ENCODE measurements at places on chromosomes 7 and 10. TPM values are rescaled to one million over a fixed set of nuclear protein-coding genes. Genes with fewer than 3 reads are reported as not detected.

The SYT15B gene
- total RNA-seq, result 0.09 TPM

The PRR15 gene
- 3.5 TPM for total RNA-seq

The SP4 gene
- total RNA-seq, result 15.3 TPM

The SOSTDC1 gene
- total RNA-seq, result not detected

The TAS2R3 gene
- total RNA-seq, result 0.17 TPM

The CALCR gene
- total RNA-seq, result not detected

The ARID5B gene
- total RNA-seq, result 5.0 TPM

The SAP25 gene
- total RNA-seq, result 0.80 TPM

The EMX2 gene
- 3.9 TPM for total RNA-seq

The STEAP2 gene
- 5.2 TPM for total RNA-seq

The CYP3A7 gene
- not detected for total RNA-seq

The SEMA3C gene
- 123 TPM for total RNA-seq

The ALOX5 gene
- 0.06 TPM for total RNA-seq

The HOXA5 gene
- 22.6 TPM for total RNA-seq

The STAG3 gene
- 0.77 TPM for total RNA-seq

The HABP2 gene
- total RNA-seq, result not detected

The INA gene
- 0.46 TPM for total RNA-seq

The SMIM30 gene
- total RNA-seq, result 80.4 TPM

The AASS gene
- total RNA-seq, result 39.8 TPM

The IQUB gene
- 0.74 TPM for total RNA-seq

The H2BK1 gene
- total RNA-seq, result not detected

The THSD7A gene
- total RNA-seq, result 0.11 TPM

The DKK1 gene
- total RNA-seq, result 44.7 TPM

The ABCB1 gene
- total RNA-seq, result 11.8 TPM

The DOCK1 gene
- total RNA-seq, result 16.4 TPM

The SPDYE8 gene
- not detected for total RNA-seq

The PTPRN2 gene
- 5.5 TPM for total RNA-seq

The NPFFR1 gene
- total RNA-seq, result not detected

The C10orf53 gene
- total RNA-seq, result not detected

The AKR1C4 gene
- total RNA-seq, result not detected

The SRRM3 gene
- 0.29 TPM for total RNA-seq

The ANKRD61 gene
- total RNA-seq, result 0.89 TPM

The ARHGEF5 gene
- 2.0 TPM for total RNA-seq

The CAV2 gene
- total RNA-seq, result 191 TPM

The CCDC3 gene
- total RNA-seq, result 1.1 TPM

The ACTL6B gene
- total RNA-seq, result not detected

The EIF3A gene
- 82.6 TPM for total RNA-seq

The SFRP4 gene
- 0.77 TPM for total RNA-seq

The GIMAP7 gene
- not detected for total RNA-seq

The CYP2C19 gene
- not detected for total RNA-seq

The PRSS37 gene
- total RNA-seq, result not detected

The CASTOR2 gene
- total RNA-seq, result 1.5 TPM

The HOXA3 gene
- 12.4 TPM for total RNA-seq
